ACHN (cell line): ENCODE measurements at places on chromosomes 2 and 18.

DNA sequence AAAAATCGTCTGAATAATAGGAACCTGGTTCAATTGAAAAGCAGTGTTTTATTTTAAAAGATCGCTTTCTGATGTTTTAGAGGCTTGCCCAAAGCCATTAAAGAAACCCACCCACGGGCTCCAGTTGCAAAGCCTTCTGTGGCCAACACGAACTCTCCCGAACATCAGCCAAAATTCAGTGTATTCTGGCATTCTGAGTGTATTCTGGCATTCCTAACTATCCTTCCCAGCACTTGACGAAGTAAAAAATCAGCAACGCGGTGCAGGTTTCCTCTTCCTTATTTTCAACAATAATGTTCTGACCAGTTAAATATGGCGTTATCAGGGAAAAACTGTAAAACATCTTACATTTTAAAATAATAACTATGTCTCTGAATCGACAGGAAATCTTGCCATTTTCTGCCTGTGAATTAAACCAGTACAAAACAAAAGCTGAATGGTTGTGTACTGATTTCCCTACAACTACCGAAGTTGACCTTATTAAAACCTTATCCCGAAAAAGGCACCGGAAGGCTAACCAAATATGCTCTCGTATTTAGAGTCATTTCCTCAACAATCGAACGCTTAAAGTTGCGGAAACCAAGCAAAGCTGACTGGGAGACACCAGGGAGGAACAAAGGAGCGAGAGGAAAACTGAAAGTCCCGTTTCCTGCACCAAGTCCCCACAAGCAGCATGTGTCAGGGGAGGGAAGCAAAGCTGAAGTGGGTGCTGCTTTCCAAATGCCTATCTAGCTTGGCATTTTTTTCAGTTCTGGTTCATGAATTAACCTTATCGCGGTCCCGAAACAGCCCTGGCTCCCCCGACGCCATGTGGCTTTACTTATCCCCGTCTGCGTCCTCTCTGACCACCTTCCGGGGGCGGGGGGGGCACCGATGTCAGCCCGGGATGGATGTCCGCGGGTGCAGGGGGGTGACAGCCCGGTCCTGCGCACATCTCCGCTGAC is 44.3 kb downstream of the ZNF516 start:
- DNase-seq = peak; percentile 60

GRCh38 chr2:98390571-98391476 is 44.6 kb downstream of the CNGA3 start:
- DNase-seq = no peak

- DNase-seq = no peak
Measured at GRCh38 chr2:4715065-4715464, 977.1 kb upstream of the SOX11 start.

DNA sequence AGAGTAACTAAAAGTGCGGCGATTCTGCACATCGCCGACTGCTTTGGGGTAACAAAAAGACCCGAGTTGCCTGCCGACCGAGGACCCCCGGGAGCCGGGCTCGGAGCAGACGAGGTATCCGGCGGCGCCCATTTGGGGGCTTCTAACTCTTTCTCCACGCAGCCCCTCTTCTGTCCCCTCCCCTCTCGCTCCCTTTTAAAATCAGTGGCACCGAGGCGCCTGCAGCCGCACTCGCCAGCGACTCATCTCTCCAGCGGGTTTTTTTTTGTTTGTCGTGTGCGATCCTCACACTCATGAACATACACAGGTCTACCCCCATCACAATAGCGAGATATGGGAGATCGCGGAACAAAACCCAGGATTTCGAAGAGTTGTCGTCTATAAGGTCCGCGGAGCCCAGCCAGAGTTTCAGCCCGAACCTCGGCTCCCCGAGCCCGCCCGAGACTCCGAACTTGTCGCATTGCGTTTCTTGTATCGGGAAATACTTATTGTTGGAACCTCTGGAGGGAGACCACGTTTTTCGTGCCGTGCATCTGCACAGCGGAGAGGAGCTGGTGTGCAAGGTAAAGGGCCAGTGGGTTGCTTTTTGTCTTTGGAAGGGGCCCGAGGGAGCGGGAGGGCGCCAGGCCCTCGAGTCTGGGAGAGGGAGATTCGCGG is 1.4 kb downstream of the TRIB2 start:
- no peak for DNase-seq

GRCh38 chr18:12595571-12596255 is 62.2 kb downstream of the SPIRE1 start:
- no peak for DNase-seq

DNA sequence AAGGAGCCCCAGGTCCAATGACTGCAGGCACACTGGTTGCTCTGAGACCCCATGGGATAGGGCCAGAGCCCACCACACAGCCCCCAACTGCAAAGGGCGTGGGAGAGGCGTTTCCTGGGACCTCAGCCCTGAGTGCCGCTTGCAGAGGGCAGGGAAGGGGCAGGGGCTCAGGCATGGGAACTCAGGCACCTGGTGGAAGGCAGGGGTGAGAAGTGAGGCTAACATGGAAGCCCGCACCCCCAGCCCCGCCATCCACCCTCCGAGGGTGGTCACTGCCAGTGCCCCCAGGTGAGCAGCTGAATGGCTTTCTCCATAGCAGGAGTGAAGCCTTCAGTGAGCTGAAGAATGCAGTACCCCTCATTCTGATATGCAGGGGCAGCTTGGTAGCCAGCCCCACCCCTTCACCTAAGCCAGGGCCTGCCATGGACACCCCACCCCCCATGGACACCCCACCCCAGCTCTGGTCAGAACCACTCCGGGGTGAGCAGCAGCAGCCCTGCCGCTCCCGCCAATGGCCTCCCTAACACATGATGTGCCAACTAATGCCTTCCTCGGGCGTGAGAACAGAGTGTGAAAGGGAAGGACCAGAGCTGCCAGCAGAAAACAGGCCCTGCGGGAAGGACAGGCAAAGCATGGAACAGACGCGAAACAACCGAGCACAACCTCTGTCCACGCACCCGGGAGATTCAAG is 6.6 kb downstream of the KIF1A start:
- no peak for DNase-seq

GRCh38 chr2:119746836-119747686 is 12.7 kb upstream of the PTPN4 start:
- no peak for DNase-seq

DNA sequence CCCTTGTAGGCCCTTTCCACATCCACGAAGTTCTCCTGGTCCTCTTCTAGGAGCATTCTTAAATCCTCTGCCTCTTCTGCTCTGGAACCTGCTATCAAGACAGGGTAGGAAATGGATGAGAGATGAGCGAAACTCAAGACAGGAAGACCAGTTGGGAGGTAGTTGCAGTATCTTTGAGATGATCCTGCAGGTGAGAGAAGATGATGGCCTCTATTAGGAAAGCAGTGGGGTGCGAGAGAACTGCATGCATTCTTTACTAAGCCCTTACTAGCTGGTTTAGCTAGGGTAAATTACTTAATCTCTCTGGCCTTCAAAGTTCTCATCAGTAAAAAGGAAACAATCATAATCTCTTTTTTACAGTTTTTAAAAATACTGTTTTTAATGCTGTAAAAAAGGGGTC is 47.0 kb downstream of the VSNL1 start:
- DNase-seq = no peak

DNA sequence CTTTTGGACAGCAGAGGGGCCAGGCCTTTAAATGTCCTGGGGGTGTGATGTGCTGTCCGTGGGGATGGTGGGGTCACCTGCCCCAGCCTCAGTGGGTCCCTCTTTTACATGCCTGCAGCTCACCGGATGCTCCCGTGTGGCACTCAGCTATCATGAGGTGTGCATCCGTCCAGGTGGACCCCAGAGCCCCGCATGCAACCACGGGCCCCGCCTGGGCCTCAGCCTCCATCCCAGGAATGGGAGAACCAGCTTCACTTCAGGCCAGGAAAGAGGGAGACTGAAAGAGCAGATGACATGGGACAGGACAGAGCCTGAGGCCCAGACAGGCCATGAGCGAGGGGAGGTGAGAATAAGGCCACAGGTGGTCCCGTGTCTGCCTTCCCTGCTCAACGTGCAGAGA is 37.5 kb downstream of the RAMP1 start:
- DNase-seq = no peak

GRCh38 chr18:61348230-61348629 is 15.0 kb downstream of the CDH20 start:
- no peak for DNase-seq

- DNase-seq = no peak
Measured at GRCh38 chr2:204909791-204910190, 364.5 kb downstream of the PARD3B start.

GRCh38 chr2:134739879-134740301 is 21.1 kb upstream of the TMEM163 start:
- DNase-seq = no peak

- DNase-seq = no peak
Measured at GRCh38 chr2:104774631-104775030, 79.3 kb upstream of the POU3F3 start.

DNA sequence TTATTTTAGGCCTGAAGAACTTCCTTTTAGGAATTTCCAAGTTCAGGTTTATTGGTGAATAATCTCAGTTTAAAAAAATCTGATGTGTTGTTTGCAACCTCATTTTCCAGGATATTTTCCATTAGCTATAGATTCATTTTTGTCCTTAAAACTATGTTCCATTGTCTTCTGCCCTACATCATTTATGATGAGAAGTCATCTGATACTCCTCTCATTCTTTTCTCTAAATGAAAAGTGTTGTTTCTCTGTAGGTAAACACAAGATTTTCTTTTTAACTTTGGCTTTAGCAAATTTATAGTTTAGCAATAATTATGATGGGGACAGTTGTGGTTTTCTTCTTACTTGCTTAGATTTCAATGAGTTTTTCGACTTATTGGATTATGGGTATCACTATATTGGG is 427.3 kb downstream of the DCDC2C start:
- no peak for DNase-seq

DNA sequence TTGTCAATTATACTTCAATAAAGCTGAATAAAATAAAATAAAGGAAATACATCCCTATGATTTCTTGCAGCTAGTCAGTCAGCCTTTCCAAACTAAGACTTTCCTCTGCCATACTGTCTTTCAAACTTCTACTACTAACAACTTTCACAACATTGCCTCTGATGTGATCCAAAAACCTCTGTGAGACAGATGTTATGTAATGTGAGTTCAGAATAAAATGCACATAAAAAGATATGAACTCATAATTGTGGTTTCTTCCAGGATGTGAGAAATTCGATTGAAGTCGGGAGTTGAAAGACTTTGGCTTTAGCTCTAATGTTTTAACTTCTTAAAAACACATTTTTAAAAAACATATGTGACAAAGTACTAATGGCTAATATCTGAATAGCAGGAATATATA is 98.7 kb downstream of the PIGN start:
- no peak for DNase-seq

DNA sequence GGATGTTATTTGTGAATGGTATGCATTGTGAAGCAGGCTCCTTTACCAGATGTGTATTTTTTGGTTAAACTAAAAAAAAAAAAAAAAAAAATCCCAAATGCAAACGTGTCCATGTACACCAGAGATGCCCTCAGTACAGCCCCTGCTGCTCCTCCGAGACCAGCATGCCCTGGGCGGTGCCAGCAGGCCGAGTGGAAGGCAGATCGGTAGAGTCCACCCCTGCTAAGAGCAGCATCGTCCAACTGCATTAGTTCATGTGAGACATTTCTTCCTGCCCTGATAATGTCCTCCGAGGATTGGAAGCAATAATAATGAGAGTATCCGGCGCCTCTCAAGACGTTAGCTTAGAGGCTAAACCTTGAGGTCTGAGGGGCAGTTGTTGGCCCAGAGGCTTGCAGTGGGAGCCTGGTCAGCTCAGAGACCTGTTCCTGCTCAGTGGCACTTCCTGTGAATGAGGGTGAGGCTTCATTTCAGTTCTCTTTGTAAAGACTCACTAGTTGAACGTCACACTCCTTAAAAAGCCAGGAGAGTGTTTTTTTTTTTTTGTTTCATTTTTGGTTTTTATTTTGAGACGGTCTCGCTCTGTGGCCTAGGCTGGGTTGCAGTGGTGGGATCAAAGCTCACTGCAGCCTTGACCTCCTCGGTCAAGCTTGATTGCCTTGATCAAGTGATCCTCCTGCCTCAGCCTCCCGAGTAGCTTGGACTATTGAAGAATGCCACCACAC is 5.6 kb downstream of the SLC66A3 start:
- no peak for DNase-seq

DNA sequence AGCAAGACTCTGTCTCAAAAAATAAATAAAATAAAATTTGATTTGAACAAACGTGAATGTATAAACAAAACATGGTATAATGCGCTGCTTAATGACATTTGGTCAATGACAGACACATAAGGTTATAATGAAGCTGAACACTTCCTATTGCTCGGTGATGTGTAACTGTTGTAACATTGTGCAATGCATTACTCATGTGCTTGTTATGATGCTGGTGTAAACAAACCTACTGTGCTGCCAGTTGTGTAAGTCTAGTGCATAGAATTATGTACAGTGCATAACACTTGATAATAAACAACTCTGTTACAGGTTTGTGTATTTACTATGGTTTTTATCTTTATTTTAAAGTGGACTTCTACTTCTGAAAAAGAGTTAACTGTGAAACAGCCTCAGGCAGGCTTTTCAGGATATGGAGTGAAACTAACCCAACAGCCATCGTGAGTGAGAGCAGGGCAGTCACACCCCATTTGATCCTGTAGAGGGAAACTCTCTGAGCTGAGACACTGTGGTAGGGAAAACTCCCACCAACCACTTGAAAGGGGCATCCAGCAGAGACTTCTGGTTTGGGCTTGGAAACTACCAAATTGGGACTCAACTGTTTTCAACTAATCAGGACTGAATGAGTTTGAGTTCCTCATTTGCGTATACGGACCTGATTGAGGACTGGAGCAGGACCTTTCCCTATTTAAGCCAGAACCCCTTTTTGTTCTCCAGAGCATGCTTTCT is 8.7 kb upstream of the RPRD1A start:
- peak; percentile 55 for DNase-seq

DNA sequence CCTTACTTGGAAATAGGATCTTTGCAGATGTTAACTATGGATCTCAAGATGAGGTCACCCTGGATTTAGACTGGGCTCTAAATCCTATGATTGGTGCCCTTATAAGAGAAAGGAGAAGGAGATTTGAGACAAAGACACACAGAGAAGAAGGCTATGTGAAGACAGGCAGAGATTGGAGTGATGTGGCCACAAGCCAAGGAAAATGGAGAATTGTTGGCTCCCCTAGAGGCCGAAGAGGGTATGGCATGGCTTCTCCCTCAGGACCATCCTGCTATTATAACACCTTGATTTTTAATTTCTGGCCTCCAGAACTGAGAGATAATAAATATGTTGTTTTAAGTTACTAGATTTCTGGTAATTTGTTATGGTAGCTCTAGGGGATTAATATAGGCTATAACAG is 7.6 kb downstream of the CYBRD1 start:
- DNase-seq = peak; percentile 35

DNA sequence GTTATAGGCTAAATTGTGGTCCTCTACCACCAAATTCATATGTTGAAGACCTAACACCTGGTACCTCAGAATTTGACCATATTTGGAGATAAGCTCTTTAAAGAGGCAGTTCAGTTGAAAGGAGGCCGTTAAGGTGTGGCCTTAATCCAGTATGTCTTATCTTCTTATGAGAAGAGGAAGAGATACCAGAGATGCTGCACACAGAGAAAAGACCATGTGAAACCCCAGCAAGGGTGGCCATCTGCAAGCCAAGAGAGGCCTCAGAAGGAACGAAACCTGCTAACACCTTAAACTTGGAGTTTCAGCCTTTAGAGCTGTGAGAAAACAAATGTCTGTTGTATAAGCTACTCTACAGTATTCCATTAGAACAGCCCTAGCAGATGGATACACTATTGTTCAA is 528.1 kb upstream of the DCC start:
- DNase-seq = no peak
